ENCODE measurements at places on chromosomes 6 and 20. TPM values are rescaled to one million over a fixed set of nuclear protein-coding genes. Genes with fewer than 3 reads are reported as not detected.

The PPP1R16B gene
- 0.11 TPM for total RNA-seq

The TFEB gene
- 11.9 TPM for total RNA-seq

The ZNF165 gene
- 0.80 TPM for total RNA-seq

The LMBRD1 gene
- 10.3 TPM for total RNA-seq

The CABLES2 gene
- 5.7 TPM for total RNA-seq

The BMP2 gene
- total RNA-seq: 0.33 TPM

The AURKA gene
- total RNA-seq: 106 TPM

The SGK2 gene
- total RNA-seq: 7.0 TPM

The DEFB132 gene
- not detected for total RNA-seq
